ENCODE measurements at places on chromosomes 16 and 17.
A peak's percentile ranks its signal among the peaks of the same experiment; 100 is the strongest.

DNA sequence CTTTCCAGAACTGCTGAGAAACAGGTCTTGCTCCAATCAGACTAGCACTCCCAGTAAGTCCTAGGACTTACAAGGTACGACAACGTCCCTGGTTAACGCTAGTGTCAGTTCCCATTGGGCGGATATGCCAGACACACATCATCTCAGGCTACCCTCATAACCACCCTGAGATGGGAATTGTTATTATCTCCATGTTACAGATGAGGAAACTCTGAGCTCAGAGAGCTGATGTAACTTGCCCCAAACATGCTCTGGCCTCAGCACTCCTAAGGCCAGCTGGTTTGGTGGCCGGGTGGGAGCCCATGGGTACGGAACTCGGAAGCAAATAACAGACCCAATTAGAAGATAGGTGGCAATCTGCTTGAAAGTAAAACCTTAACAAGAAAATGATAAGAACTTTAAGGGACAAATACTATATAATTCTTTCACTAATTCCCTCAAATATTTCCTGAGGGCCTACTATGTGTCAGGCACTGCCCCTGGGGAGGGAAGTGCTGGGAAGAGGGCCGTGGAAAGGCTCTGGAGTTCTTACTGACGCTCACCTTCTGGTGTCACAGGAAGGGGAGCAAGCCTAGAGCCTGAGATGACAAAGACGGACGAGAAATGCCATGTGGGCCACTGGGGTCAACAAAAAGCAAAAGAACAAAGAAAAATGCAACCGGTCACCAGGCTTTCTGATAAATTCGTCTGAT, 6.9 kb downstream of the CREBBP start:
- no peak for DNase-seq

- peak; percentile 90 for DNase-seq
Observed at GRCh38 chr17:68821860-68822696, 133.1 kb downstream of the ABCA8 start.

DNA sequence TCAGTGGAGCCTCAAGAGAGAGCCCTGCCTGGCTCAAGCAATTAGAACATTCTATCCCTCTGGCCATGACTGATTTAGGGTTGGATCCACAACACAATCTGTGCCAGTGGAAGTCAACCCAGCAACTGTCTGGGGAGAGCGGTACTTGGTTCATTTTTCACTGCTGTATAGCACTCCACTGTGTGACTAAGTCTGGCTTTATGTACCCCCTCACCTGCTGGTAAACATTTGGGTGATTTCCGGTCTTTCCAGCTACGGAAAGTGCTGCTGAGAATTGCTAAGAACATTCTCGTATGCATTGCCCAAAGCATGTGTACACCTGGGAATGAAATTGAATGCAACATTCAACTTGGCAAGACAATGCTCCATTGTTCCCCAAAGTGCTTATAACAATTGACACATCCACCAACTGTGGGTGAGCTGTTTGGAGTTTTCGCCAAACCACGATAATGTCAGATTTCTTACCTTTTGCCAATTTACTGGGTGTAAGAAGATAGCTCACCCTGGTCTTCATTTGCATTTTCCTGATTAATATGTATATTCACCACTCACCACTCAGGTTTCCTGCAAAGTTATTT, 63.5 kb upstream of the MED9 start:
- DNase-seq: no peak

DNA sequence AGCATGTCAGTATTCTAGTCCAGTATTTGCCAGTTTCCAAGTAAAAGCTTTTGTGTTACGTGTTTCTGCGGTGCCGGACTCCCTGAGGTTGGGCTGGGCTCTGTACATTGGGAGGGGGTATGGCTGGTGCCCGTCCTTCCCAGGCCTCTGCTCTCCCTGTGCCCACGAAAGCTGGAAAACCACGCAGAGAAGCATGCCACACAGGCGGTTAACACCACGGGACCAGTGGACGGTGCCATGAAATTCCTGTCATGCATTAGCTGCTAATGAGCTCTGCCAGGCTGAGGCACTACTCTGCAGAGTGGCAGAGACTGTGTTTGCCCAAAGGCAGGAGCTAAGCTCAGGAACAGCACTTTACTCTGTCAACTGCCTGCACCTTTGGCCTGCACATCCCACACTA, 8.1 kb downstream of the SMIM5 start:
- DNase-seq: no peak

DNA sequence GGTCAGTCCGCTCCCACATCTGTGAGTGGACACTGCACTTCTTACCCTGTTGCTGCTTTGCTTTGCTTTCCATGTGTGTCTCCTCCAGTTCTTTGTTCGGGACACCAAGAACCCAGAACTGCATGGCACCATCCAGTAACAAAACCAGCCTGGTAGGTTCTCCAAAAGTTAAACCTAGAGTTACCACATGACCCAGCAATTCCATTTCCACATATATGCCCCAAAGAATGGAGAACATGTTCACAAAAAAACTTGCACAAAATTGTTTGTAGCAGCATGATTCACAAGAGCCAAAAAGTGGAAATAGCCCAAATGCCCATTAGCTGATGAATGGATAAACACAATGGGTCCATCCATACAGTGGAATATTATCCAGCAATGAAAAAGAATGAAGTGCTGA, 10.3 kb upstream of the CCL22 start:
- no peak for DNase-seq

- DNase-seq: peak; percentile 22
Observed at GRCh38 chr16:48536614-48537200, 73.3 kb downstream of the N4BP1 start.

GRCh38 chr16:86868786-86869185, 290.4 kb downstream of the FOXL1 start:
- DNase-seq: no peak

DNA sequence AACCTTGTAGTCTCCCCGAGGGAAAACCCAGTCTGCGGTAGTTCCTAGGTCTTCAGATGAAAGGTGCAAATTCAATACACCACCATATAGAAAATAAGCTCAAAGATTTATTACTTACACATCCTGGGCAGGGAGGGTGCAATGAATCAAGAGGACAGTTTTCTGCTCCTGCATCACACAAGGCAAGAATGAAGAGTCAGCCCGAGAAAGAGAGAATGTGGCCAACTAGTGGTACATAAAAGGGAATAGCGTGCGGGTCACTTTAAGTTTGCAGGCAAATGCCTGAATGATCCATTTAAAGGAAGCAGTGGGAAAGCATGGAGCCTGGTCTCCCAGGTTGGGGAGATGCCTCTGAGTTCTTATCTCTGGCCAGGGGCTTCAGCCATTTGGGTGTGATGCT, 403.4 kb downstream of the GRIN2A start:
- no peak for DNase-seq

DNA sequence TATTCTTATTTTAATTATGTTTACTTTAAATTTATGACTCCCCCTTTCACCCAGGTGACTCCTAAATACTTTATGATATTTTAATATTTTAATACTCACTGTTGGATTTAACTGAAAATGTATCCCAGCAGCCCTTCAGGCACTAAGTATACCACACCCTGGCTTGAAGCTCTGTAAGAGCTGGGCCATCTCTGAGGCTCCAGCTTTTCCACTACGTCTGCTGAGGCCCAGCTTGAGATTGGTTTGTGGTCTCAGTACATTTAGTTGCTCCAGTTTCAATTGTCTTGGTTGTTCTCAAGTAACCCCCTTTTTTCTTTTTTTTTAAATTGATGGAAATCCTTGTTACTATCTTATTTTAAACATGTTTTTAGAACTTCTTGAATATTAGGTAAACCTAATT, 27.0 kb upstream of the CAPNS2 start:
- DNase-seq: no peak

DNA sequence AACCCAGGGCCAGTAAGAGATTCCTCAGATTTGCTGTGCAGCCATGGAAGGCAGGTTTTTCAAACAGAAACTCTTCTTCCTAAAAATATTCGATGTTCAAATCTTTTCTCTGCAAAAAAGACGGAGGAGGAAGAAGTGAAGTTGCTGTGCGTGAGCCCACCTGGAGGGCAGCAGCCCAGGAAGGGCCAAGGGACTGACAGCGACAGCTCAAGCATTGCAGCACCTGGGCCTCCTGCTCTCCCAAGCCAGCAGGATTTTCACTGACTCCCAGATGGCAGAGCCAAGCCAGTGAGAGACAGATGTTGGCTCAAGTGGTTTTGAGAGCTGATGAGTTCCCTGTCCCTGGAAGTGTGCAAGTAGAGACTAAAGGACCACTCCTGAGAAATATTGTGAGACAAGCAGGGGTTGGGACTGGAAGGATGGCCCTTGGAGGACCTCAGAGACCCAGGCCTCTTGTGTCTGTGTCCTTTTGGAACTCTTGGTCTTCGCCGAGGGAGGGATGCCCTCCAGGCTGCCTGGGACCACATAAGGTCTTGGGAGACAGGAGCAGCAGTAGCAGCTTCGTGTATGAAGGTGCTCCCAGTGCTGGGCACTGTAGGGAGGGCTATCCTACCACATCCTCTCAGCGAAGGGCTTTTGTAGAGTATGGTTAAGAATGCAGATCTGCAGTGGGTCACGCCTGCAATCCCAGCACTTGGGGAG, 29.3 kb upstream of the TNFRSF13B start:
- DNase-seq: no peak

DNA sequence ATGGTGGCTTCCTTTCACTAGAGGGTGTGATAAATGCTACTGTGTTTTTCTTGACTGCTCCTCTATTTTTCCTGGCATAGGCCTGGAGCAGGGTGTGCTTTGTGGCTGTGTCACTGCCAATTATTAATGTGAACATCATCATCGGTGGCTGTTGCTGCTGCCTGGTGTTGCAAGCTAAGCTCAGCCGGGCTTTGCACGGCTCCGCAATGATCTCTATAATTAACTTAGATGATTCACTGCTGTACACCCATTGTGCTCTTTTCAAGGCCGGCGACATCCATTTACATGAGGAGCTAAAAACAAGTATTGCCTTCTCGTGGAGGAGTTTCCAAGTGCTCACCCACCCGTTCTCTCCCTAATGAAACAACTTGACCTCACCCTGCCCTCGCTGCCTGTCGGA, 160.1 kb upstream of the IRX3 start:
- DNase-seq: peak; percentile 94

DNA sequence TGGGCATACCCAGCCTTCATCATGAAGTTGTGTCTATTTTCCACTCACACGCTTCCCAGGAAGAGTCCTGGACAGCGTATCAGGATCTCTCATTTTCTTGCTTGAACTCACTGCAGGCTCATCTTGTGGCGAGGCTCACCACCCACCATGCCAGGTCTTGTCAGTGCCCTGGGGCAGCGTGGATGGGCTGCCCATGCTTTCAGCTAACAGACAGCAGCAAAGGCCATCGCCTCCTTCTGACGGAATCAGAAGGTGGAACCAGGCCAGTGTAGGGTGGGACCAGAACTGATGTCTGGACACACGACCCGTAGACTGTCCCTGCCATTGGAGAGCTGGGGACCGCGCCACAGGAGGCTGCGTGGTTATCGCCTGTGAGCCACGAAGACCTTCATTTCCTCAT, 169.4 kb downstream of the FOXL1 start:
- DNase-seq: no peak

DNA sequence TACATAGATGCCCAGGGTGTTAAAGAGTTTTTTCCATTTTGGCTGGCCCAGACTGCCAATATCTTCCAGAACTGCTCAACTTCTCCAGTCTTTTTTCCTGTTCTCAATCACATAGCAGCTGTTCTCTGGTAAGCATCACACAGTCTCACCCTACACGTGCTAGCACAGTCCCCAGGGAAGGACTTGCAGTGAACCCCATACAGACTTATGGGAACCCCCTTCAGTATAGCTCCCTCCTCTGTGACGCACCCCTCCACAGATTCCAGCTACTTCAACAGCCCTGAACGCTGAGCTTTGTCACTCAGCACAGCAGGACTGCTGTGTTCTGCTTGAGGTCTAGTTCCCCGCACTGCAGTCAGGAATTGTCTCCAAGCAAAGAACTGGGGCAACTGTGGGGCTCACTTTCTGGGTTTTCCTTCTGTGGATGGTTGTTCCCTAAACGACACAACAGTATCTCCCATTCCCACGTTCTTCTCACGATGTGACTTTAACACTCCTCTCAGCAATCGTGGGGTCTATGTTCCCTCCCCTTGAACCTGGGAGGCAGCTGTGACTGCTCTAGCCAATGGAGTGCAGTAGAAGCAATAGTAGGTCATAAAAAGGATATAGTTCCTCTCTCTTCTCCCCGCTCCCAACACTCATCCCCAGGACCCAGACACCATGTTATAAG, 3.6 kb downstream of the MMP28 start:
- no peak for DNase-seq

- no peak for DNase-seq
Observed at GRCh38 chr16:3577302-3577752, at the start of gene NLRC3. Gene NLRC3 (minus strand): TSS chr16:3577403. CDS start chr16:3565036, 12,367 bp downstream.

- peak; percentile 61 for DNase-seq
Observed at GRCh38 chr17:37844158-37844976, 79.8 kb upstream of the TBC1D3K start.

GRCh38 chr17:48985436-48986245, 11.5 kb upstream of the IGF2BP1 start:
- no peak for DNase-seq

DNA sequence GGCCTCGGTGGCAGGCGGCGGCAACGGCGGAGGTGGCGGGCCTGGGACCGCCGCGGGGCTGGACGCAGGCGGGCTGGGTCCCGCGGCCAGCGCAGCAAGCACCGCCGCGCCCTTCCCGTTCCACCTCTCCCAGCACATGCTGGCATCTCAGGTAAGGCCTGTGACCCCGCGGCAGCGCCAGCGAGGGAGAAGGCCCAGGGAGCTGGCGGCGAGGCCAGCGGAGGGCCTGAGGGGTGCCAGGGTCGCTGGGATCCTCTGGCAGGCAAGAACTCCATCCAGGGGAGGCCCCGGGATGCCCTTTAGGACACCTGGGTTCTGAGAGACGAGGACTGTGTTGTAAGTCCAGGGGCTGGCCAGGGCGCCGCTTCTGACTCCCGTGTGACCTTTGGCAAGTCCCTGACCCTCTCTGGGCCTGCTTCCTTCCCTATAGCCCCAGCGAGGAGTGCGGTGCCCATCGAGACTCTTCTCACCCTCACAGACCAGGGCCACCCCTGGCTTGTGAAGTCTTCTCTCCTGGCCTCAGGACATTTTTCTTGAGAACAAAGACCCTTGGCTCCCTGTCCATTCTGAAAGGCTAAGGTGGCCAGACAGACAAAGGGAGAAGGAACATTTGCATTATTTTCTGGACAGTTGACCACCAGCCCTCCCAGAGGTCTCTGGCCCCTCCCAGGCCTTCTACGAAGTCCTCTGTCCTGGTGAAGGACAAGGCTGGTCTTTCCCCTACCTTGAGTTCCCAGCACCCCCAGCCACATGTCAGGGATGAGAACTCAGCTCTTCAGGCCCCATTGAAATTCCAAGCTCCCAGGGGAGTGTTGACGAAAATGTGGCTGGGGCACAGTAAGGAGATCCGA, 6.3 kb downstream of the TBX2 start:
- DNase-seq: no peak

DNA sequence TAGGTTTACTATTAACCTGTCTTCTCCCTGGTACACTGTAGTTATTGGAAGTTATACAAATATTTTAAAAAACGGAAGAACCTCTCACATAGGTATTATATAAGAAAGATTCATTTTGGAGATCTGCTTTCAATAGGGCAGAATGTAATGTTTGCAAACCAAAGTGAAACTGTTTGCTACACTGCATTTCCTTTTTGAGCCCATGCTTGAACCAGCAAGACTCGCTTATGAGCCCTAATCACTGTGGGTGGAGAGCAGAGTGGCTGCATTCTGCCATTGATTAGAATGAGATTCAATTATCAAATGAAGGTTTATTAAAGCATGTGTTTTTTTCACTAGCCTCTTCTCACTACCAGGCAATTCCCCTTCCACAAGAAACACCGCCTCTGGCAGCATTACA, 589.7 kb downstream of the CDH11 start:
- DNase-seq: no peak
